Gastrocnemius medialis (tissue), 4 donors: ENCODE measurements at places on chromosomes 12 and 14.

GRCh38 chr12:104707194-104707593, 250.4 kb downstream of the CHST11 start:
- no peaks in the 10 kb centered on the region for H3K27me3 ChIP-seq
- no peak overlapping the region for H3K27ac ChIP-seq
- no peak overlapping the region for H3K4me3 ChIP-seq
- no peaks in the 10 kb centered on the region for H3K36me3 ChIP-seq
- no peak for DNase-seq

GRCh38 chr14:21997300-21997699, 323.7 kb upstream of the OR4E1 start:
- H3K27me3 ChIP-seq: no peaks in the 10 kb centered on the region
- no peaks in the 10 kb centered on the region for H3K4me1 ChIP-seq
- H3K36me3 ChIP-seq: no peaks in the 10 kb centered on the region
- no peak for DNase-seq

DNA sequence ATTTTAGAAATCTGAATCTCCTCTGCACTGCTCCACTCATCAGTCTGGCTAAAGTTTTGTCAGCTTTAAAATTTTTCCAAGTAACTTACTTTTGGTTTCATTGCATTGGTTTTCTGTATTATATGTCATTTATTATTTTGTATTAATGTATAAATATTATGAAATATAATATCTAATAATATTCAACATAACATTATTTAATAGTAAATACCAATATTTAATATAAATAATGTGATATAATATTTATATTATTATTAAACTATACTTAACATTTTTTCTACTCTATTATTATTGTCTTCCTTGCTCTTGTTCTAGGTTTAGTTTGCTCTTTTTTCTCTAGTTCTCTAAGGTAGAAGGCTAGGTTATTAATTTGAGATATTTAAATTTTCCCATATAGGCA, 512.1 kb downstream of the AACS start:
- H3K36me3 ChIP-seq: no peaks in the 10 kb centered on the region
- H3K27ac ChIP-seq: no peak overlapping the region
- no peak overlapping the region for H3K4me3 ChIP-seq
- DNase-seq: no peak

DNA sequence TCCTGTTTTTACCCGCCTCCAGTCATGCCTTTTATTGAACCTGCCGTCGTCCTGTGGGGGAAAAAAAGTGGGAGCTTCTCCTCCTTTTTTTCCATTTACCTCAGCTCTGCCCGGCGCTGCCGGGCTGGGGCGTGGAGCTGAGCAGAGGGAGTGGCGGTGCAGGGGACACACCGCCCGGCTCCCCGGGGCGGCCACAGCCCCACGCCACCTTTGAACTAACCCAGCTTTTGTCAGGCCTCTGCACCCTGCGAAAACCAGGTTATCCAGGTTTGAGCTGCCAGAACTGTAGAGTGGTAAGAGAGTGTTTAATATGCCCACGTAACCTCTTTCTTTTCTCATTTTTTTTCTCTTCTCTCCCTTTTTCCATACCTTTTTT, 161.0 kb upstream of the FKBP4 start:
- no peaks in the 10 kb centered on the region for H3K36me3 ChIP-seq
- DNase-seq: no peak
- no peaks in the 10 kb centered on the region for H3K4me1 ChIP-seq
- H3K27me3 ChIP-seq: peaks cover 2% of the 10 kb centered on the region
- no peak overlapping the region for H3K4me3 ChIP-seq

GRCh38 chr12:105256921-105257320, 20.9 kb upstream of the APPL2 start:
- no peak overlapping the region for H3K4me3 ChIP-seq
- H3K4me1 ChIP-seq: no peaks in the 10 kb centered on the region
- no peaks in the 10 kb centered on the region for H3K36me3 ChIP-seq
- H3K27me3 ChIP-seq: no peaks in the 10 kb centered on the region
- H3K27ac ChIP-seq: no peak overlapping the region
- DNase-seq: no peak

DNA sequence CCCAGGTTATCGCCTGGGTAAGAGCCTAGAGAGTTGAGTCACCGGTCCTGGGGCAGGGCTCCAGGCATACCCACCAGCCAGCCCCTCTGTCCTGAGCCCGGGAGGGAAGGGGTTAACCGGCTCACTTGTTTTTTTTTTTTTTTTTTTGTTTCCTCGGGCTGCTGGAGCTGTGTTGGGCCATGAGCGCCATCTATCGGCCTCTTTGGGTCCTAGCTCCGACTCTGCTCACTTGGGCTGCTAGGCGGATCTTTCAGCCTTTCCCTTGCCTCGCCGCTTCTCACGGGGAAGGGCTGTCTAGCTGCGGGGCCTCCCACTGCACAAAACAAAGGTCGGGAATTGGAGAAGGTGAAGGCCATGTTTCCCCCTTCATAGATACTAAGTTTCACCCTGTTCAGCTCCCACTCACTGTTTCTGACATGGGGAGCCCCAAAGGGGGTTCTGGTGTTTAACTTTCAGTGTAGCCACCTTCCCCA, 2.8 kb upstream of the SMUG1 start:
- peaks cover 38% of the 10 kb centered on the region for H3K4me1 ChIP-seq
- DNase-seq: peak; percentile 84
- H3K27ac ChIP-seq: peak overlapping the region; percentile 75
- no peaks in the 10 kb centered on the region for H3K36me3 ChIP-seq
- no peak overlapping the region for H3K4me3 ChIP-seq

DNA sequence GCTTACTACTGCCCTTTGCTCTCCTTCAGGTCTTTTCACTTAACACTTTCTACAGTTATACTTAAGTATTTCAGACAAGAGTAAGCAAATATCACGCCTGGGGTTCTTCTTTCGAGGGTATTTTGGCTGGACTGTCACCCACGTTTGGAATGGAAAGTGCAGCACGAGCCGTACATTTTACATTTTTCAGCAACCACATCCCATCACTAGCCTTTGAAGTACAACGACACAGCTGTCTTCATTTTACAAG, 349 bp upstream of the FAM177A1 start:
- peaks cover 36% of the 10 kb centered on the region for H3K4me1 ChIP-seq
- H3K27ac ChIP-seq: peak overlapping the region; percentile 98
- peak overlapping the region; percentile 94 for H3K4me3 ChIP-seq

DNA sequence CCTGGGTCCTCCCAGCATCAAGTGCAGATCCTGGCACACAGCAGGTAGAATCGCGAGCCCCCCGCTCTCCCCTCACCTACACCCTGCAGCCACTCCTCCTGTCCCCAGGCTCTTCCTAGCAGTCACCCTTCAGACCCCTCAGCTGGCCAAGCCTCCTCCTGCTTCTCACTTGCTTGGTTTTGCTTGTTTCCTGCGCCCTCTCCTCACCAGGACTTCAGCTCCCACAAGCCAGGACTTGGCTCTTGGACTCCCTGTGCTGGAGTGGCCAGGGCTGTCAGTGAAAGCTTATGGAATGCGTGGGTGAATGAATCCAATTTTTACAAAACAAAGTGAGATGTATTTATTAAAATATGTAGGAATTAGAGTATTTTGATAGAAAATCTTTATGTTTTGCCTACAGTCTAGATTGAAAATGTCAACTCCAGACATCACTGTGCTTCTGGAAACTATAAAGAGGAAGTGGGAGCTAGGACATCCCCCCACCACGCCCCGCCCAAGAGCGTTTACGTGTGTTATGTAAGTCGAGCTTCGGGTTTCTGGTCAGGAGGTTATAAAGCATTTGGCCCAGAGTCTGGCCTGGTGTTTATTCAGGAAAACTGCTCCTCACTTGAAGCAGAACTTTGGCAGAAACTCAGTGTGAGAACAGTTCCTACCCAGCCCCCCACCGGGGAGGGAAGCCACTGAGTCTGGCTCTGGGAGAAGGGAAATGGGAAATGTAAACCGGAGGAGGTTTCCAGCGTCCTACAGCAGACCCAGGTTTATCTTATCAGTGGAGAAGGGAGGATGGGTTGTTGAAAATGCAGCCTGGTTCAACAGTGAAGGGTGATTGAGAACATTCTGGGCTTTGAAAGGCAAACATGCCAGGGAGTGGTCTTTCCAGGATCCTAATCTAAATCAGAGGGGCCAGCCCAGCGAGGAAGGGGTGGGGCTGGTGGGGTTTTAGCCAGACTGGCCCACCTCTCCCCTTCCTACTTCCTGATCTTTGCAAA, 8.8 kb downstream of the ALDH2 start:
- peak overlapping the region; percentile 84 for H3K27ac ChIP-seq
- H3K4me1 ChIP-seq: peaks cover 53% of the 10 kb centered on the region
- DNase-seq: peak; percentile 78
- H3K27me3 ChIP-seq: no peaks in the 10 kb centered on the region
- no peaks in the 10 kb centered on the region for H3K36me3 ChIP-seq

GRCh38 chr12:106581543-106582248, 1.1 kb upstream of the RFX4 start:
- peaks cover 77% of the 10 kb centered on the region for H3K27me3 ChIP-seq
- H3K27ac ChIP-seq: no peak overlapping the region
- no peak for DNase-seq
- H3K36me3 ChIP-seq: no peaks in the 10 kb centered on the region
- peaks cover 36% of the 10 kb centered on the region for H3K4me1 ChIP-seq

DNA sequence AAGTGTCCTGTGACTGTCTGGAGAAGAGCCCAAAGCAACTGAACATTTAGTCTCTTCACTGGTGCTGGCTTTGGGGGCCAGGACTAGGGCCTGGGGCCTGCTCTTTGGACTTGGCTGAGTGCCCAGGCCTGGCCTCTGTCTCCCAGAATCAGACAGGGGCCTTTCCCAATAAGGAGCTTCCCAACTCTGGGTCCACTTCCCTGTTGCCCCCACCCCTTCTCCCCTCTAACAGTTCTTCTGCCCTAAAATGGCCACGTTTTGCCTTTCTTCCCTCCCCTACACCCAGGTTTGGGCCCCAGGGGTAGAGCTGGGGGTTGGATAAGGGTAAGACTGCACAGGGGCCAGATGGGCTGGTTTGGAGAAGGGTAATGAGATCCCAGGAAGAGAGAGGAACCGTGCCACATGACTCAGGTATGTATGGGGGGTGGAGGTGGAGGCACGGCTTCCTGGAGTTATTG, 10.0 kb upstream of the ITGA5 start:
- no peaks in the 10 kb centered on the region for H3K27me3 ChIP-seq
- H3K36me3 ChIP-seq: no peaks in the 10 kb centered on the region
- peaks cover 20% of the 10 kb centered on the region for H3K4me1 ChIP-seq
- H3K4me3 ChIP-seq: no peak overlapping the region
- H3K27ac ChIP-seq: no peak overlapping the region

DNA sequence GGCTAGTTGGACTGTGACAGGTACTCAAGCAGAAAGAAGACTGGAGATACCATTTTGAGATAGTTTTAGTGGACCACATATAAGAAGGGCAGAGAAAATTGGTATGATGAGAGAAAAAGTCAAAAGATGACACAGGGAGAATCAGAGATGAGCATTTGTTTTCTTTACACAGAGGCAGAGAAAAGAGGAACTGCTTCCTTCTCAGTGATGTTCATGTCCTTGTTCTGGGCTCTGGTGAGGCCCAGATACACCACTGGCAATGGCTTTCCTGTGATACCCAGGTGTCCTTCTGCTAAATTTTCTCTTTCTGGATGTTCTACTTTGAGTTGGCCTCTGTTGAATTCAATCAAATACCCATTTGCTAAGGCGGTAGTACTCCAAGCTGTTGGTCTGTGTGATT, 1782.7 kb upstream of the SEL1L start:
- DNase-seq: no peak
- no peaks in the 10 kb centered on the region for H3K36me3 ChIP-seq
- no peaks in the 10 kb centered on the region for H3K27me3 ChIP-seq
- no peaks in the 10 kb centered on the region for H3K4me1 ChIP-seq

DNA sequence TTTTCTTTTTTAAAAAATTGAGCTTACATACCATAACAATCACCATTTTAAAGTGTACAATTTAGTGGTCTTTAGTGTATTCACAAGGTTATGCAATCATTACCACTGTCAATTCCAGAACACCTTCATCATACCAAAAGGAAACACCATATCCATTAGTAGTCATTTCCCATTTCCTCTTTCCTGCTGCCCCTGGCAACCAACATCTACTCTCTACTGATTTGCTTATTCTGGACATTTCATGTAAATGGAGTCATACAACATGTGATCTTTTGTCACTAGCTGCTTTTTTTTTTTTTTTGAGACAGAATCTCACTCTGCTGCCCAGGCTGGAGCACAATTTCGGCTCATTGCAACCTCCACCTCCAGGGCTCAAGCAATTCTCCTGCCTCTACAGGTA, 66.8 kb upstream of the CFL2 start:
- DNase-seq: no peak
- no peak overlapping the region for H3K27ac ChIP-seq
- H3K4me3 ChIP-seq: no peak overlapping the region

GRCh38 chr12:123453165-123453564, 4.8 kb upstream of the SNRNP35 start:
- H3K4me3 ChIP-seq: no peak overlapping the region
- no peaks in the 10 kb centered on the region for H3K27me3 ChIP-seq
- H3K27ac ChIP-seq: no peak overlapping the region
- H3K4me1 ChIP-seq: no peaks in the 10 kb centered on the region
- H3K36me3 ChIP-seq: no peaks in the 10 kb centered on the region
- DNase-seq: no peak

GRCh38 chr12:6277982-6278438, 32.5 kb upstream of the PLEKHG6 start:
- H3K27ac ChIP-seq: peak overlapping the region; percentile 86
- H3K36me3 ChIP-seq: no peaks in the 10 kb centered on the region
- no peaks in the 10 kb centered on the region for H3K27me3 ChIP-seq
- peaks cover 36% of the 10 kb centered on the region for H3K4me1 ChIP-seq
- no peak for DNase-seq

GRCh38 chr12:34253674-34254073, 231.4 kb downstream of the ALG10 start:
- no peak for DNase-seq
- H3K27ac ChIP-seq: no peak overlapping the region
- no peaks in the 10 kb centered on the region for H3K36me3 ChIP-seq

- H3K27me3 ChIP-seq: no peaks in the 10 kb centered on the region
- H3K4me1 ChIP-seq: peaks cover 8% of the 10 kb centered on the region
- peak overlapping the region; percentile 35 for H3K4me3 ChIP-seq
- no peak overlapping the region for H3K27ac ChIP-seq
- H3K36me3 ChIP-seq: no peaks in the 10 kb centered on the region
These were observed 266.3 kb downstream of the AACS start for GRCh38 chr12:125331342-125332052.

DNA sequence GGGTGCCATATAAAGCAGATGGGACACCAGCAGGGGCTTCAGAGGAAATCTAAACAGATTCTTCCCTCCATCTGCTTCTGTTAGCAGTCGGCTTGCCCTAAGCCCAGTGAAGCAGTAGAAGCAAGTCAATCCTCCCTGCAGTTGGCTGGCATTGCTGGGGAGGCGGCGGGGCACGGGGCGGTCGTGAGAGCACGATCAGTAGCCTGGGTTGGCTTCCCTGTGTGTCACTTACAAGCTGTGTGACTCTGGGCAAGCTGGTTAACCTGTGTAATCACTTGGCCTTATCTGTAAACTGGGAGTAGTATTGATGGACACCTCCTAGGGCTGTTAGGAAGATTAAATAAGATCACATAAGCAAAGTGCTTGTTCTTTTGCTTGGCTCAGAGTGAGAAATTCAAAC, 19.4 kb downstream of the MYRFL start:
- no peak for DNase-seq
- H3K27me3 ChIP-seq: no peaks in the 10 kb centered on the region
- H3K27ac ChIP-seq: no peak overlapping the region
- no peak overlapping the region for H3K4me3 ChIP-seq
- no peaks in the 10 kb centered on the region for H3K36me3 ChIP-seq
- no peaks in the 10 kb centered on the region for H3K4me1 ChIP-seq
